Activated naive CD4-positive, alpha-beta T cell treated with anti-CD3 and anti-CD28 coated beads, Interleukin-2, amount 50 U/mL, for 16 hours (primary cell): ENCODE measurements at places on chromosomes 6 and 20.
A peak's percentile ranks its signal among the peaks of the same experiment; 100 is the strongest.

GRCh38 chr20:9332791-9333479 is 181.5 kb upstream of the LAMP5 start:
- DNase-seq: no peak

GRCh38 chr6:135014353-135014832 is 40.2 kb downstream of the HBS1L start:
- DNase-seq: no peak

DNA sequence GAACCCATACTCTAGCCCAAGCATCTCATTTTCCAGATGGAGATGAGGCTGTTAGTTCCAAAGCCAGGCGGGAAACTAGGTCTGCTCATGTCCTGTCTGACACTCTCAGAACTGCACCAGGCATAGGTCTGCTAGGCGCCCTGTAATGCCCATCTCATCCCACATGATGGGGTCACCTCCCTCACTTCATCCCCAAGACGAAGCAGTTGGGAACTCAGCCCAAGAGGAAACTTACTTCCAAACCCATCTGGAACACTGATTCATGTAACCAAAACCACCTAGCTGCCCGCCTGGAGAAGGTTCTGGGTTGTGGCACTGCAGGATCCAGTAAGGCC is 119.4 kb upstream of the PRND start:
- DNase-seq: no peak

DNA sequence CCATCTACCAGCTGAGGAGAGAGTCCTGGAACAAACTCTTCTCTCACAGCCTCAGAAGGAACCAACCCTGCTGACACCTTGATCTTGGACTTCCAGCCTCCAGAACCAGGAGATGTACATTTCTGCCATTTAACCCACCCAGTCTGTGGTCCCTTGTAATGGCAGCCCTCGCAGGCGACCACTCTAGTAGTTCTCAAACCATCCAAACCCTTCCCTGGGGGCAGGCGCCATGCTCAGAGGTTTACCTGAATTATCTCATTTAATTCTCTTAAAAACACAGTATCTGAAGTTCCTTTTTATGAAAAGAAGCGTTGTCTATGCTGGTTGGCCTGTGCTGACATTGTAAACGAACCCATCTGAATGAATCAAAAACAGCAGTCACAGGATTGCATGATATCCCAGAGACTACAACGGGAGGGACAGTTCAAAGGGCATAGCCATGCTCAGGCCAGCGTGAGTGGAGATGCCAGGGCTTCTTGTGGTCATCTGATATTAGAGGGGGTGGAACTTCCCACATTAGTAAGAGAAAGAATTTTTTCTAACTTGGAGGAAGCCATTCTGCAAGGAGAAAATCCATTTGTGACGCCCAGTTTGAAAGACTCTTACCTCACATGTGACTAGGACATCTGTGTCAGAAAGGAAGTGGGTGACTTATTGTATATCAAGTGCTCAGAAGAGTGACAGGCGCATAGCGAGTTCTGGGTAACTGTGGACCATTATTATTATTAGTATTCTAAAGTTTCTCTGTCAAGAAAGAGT is 17.2 kb upstream of the TAGAP start:
- DNase-seq: no peak

GRCh38 chr6:18600255-18600654 is 213.1 kb downstream of the RNF144B start:
- DNase-seq: no peak

GRCh38 chr6:7424967-7425807 is 35.6 kb downstream of the RIOK1 start:
- DNase-seq: no peak

- no peak for DNase-seq
Observed at GRCh38 chr6:108186226-108186625, 20.4 kb downstream of the NR2E1 start.

DNA sequence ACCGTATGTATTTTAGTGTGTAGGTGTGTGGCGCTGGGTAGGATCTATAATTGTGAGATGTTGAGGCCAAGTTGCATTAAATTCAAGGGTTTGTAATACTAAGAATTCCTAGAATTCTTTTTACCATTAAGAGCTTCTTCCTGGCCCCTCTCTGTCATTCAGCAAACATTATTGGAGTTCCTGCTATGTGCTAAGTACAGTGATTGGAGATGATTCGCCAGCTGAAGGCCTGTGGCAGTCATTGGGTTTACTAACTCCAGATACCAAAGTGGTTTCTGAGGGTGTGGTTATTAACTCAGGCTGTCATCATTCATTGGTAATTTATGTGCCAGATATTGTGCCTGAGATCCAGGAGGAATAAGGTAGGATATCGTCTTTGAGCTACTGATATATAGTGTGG is 167.1 kb downstream of the LAMA2 start:
- no peak for DNase-seq

GRCh38 chr6:20402342-20403069 is 827 bp downstream of the E2F3 start:
- peak; percentile 49 for DNase-seq

- no peak for DNase-seq
Observed at GRCh38 chr6:20620043-20620442, 85.8 kb downstream of the CDKAL1 start.

DNA sequence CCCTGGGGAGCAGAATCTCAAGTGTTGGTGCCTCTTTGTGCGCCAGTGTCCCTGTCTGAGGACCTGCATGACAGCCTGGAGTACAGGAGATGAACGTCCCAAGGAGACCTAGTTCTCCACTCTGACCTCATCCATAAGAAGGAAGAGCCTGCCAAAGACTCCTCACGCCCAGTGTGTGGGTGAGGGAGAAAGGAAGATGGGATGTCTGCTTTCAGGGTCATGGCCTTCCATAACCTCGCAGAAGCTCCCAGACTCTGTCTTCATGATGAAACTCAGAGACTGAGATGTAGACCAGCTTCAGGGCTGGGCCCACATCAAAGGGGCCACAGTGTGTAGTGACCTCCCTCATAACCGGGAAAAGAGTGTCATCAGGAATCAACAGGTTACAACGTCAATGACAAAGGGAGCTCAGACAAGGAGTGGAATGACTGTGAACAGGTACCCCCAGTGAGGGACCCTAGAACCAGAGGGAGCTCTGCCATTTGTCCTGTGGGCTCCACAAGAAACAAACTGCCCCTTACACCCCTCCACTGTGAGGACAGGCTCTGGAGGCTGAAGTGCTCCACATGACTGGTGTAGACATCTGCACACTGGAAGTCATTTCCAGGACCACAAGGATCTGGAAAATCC is 8.1 kb downstream of the HLA-DQB1 start:
- DNase-seq: no peak

GRCh38 chr6:12150812-12151432 is 138.8 kb downstream of the HIVEP1 start:
- DNase-seq: peak; percentile 59

DNA sequence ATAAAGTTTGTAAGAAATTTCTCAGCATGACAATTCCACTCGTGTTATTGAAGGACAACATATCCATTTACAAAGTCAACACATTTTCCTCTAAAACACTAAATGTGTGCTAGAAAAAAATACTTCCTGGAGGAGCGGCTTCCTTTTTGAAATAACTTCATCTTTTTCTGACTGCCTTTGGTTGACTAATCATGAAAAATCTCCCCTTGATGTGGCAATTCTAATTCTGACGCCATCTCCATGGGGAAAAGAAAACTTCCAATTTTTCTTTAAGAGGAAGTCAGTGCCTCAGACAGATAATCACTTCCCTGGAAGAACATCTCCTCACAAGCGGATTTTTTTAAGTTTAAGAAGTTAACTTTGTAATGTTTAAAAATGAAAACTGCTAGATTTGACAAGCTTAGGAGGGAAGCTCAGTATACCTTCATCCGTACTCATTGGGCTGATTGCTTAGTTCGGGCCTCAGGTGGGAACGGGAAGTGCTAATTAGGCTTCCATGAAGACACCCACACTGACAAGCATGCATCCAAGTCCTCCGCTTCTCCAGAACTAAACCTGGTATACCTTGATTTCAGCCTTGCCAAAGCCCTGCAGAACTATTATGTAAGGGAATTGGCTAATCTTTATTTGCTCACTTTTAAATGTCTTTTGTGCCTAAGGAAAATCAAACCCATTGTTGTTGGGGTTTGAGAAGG is 35.1 kb upstream of the DUSP22 start:
- DNase-seq: no peak

GRCh38 chr20:8722277-8722928 is 346.5 kb upstream of the PLCB4 start:
- no peak for DNase-seq

- DNase-seq: no peak
Observed at GRCh38 chr6:141541581-141542324, 591.0 kb upstream of the GJE1 start.

DNA sequence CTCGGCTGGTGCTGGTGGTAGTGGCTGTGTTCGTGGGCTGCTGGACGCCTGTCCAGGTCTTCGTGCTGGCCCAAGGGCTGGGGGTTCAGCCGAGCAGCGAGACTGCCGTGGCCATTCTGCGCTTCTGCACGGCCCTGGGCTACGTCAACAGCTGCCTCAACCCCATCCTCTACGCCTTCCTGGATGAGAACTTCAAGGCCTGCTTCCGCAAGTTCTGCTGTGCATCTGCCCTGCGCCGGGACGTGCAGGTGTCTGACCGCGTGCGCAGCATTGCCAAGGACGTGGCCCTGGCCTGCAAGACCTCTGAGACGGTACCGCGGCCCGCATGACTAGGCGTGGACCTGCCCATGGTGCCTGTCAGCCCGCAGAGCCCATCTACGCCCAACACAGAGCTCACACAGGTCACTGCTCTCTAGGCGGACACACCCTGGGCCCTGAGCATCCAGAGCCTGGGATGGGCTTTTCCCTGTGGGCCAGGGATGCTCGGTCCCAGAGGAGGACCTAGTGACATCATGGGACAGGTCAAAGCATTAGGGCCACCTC is 8.8 kb downstream of the NPBWR2 start:
- no peak for DNase-seq

DNA sequence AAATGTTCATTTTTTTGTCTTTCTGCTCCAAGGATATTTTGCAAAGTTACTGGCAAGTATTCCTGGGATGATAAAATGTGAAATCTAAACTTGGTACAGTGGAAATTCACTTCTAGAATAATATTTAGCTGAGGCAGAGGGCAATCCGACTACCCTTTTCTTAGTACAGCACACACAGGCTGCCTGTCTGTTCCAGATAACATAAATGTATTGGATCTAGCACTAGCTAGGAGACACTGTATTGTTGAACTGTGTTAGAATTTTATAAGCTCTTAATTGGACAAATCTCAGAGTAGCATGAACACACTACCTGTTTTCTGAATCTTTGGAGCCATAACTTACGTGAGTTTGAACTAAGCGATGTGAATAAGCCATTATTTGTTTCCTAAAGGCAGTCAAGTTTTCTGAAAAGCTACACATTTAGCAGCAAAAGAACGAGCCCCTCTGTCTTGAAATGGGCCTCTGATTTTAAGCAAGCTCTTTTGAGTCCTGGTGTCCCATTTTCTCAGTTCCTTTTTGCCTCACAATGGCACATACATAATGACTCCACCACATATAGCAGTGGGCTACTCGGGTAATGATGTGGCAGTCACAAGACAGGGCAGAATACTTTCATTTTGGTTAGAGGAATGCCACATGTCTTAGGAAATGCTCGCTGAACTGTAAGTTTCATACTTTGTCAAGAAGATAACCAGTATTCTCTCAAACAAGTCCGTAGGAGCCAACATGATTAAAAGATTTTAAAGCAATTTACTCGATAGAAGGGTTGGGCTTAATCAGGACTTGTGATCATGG is 116.5 kb upstream of the ESR1 start:
- peak; percentile 25 for DNase-seq

- DNase-seq: no peak
Observed at GRCh38 chr6:168052291-168052891, 26.6 kb downstream of the FRMD1 start.

DNA sequence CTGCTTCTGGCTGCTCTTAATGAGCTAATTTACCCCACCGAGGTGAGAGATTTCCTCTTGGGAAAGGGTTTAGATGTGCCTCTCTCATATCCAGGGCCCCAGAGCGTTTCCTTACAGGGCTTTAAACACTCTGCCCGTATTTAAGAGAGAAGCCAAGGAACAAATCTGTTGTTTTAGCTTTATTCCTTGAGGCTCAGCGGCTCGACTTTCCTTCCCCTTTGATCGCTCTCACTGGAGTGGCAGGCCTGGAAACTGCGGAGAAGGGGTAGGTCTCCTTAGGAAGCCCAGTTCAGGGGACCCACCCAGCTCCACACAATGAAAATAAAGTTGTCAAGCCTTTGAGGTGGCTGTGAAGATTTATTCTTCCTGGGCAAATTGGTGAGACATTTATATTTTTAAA is 132.0 kb upstream of the JAG1 start:
- DNase-seq: no peak

GRCh38 chr6:122709922-122710512 is 69.5 kb upstream of the FABP7 start:
- DNase-seq: no peak

- no peak for DNase-seq
Observed at GRCh38 chr20:37955511-37955910, 52.6 kb downstream of the VSTM2L start.

- no peak for DNase-seq
Observed at GRCh38 chr6:34922177-34922663, 33.2 kb downstream of the ANKS1A start.

DNA sequence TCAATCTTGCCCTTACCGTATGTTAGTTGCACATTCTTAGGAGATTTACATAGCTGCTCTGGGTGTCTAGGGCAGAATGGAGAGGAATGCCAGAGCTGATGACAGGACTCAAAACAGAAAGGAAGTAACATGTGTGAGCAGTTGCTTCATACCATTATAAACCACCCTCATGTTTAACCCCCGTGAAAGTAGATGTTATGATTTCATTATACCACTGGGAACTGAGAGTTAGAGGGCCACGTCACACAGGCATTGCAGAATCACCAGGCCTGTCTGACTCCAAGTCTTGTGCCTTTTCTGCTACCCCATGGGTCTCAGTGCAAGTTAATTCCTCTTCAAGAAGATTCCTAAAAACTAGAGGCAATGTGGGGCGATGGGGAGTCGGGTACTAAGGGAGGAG is 23.5 kb upstream of the SIM1 start:
- DNase-seq: no peak

- DNase-seq: no peak
Observed at GRCh38 chr6:88761237-88762031, 202.0 kb downstream of the RNGTT start.

- no peak for DNase-seq
Observed at GRCh38 chr6:143150281-143150680, 89.6 kb downstream of the AIG1 start.

- DNase-seq: no peak
Observed at GRCh38 chr6:50076431-50076830, 26.7 kb upstream of the DEFB112 start.

DNA sequence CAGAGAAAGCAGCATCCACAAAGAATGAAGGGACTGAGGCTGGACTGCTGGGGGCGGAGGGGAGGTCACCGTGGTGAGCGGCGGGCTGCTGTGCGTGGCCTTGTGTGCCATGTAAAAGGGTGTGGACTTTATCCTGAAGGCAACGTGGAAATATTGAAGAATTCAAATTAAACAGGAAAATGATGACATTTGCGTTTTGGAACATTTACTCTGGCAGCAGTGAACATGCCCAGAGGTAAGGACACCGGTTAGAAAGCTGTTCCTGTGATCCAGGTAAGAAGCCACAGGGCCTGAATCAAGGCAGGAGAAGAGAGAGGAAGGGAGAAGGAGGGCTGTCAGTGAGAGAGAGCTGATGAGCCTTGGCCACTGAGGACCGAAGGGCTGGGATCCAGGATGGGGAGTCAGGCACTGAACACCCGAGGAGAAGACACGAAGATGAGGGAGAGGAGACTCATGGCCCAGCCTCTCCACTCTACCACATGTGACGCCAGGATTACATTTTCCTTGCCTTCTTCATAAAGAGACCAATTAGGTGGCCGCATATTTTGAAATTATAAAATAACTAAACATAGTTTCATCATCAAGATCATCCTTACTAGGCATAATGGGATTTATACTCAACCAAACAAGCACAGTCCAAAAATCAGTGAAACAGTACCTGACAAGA is 58.4 kb downstream of the TRAM2 start:
- no peak for DNase-seq
